ENCODE measurements at places on chromosomes 3 and 15.

DNA sequence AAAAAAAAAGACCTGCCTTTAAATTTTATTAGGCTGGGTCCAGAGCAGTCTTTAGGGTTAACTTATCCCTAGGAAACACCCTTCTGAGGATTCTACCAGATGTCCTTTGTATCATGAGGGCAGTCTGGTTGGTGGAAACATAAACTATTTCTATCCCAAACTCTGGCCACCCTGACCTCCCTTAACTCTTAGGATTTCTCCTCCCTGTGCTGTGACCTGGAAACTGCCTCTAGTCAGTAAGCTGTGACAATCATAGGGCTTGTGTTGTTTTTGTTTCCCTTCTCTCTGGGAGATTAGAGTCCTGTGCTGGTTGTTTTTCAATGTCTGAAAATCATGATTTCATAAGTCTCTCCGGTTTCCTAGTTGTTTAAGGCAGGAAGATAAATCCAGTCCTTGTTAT, 78.1 kb downstream of the TNFAIP8L3 start:
- no peak for DNase-seq

- peak; percentile 66 for DNase-seq
Observed at GRCh38 chr15:42035435-42035761, 14.6 kb upstream of the PLA2G4E start.

DNA sequence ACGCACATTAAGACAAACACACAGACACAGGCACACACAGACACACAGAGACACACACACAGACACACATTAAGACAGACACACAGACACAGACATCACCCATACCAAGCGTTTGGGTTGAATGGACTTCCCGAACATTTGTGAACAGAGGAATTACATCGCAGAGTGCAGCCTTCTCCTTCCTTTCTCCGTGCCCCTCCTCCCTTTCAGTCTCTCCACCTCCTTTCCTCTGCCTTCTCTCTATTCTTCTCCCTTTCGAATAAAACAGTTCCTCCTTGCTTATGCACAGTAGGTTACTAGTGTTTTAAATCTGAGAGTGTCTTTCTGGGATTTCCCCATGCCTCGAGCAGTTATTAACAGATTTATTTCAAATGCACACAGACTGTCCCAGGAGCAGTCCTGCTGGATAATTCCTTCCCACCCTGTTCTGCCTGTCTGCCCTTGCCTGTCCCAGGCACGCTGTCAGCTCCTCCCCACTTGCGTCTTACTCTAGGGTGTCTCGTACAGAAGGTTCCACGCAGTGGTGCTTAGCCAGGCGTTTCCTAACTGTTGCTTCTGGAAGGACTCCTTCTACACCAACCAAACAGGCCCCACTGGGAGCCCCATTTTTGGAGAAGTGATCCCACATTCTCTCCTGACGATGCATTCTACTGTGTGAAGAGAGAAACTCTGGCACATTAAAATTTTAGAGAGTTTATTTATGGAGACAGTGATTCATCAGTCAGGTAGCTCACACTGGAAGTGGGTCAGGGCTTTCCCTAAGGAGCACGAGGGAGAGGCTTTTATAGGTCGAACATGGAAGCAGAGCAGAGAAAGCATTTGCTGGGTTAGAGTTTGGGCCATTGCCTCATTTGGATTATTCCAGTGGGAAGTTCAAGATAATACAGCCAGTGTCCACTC, 163.8 kb downstream of the SV2B start:
- DNase-seq, result no peak

DNA sequence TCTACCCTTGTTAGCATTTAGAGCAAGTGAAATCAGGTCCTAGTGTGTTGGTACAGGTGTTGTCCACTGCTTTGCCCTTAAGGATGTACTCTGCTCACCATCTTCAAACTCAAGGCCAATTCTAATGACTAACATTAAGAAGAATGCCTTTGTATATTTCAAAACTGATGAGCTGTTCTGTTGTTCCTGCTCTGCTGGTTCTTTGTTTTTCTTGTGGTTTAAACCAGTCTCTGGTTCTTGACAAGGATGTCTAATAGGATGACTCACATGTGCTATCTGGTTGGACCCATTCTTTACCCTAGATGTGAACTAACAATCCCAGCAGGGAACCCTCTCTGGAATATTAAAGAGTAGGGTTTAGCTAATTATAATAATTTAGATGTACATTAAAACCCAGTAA, 17.3 kb downstream of the ABHD5 start:
- DNase-seq, result no peak

DNA sequence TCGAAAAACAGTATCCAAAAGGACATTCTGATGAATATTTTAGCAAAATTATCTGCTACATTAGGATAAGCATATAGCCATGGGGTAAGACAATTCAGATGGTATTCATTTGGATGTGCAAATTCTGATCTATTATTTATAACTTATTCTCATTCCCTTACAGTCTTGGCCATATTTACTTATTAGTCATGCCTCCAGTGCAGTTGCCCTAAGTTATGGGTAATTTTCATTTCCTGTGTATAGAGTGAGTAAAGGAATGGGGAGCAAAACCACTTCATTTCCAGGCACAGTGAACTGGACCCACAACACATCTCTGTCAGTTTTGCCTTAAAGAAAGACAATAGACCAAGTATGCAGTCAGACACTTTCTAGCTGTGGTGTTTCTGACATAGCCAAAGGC, 134.3 kb downstream of the POLQ start:
- no peak for DNase-seq

DNA sequence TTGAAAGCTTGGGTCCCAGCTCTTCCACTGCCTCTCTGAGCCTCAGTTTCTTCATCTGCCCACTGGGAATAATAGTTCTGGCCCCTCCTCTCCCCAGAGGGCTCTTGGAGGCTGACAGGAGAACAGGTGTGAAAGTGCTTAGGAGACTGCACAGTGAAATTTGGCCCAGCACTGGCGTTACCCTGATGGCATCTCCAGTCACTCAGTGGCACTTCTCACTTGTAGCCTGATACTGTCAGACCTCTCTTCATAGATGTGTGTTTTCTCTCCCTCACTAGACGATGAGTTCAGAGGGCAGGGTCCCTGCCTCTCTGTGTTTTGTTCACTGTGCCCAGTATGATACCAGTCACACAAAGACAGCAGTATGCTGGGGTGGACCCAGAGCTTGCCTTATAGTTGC, 22.2 kb upstream of the IGDCC3 start:
- DNase-seq, result no peak

GRCh38 chr3:101938262-101938847, 89.0 kb downstream of the NFKBIZ start:
- no peak for DNase-seq

DNA sequence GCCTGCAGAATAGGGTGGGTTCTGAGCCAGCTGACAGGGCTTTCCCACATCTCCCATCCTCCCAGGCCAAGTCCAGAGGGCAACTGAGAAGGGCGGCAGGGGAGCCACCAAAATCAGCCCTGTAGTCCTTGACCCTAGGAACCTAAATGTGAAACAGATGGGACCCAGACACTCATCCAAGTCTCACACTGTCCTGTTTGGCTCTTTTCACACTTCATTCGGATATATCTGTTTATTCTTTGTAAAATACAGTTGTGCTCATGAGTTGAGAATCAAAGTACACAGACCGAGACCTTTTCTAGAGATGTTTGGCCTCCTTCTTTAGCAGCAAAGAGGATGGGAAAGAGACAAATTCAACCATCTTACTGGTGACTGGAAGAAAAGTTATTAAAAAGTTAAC, 348.4 kb downstream of the MECOM start:
- no peak for DNase-seq

- no peak for DNase-seq
Observed at GRCh38 chr3:45783667-45784066, 12.7 kb downstream of the SLC6A20 start.

DNA sequence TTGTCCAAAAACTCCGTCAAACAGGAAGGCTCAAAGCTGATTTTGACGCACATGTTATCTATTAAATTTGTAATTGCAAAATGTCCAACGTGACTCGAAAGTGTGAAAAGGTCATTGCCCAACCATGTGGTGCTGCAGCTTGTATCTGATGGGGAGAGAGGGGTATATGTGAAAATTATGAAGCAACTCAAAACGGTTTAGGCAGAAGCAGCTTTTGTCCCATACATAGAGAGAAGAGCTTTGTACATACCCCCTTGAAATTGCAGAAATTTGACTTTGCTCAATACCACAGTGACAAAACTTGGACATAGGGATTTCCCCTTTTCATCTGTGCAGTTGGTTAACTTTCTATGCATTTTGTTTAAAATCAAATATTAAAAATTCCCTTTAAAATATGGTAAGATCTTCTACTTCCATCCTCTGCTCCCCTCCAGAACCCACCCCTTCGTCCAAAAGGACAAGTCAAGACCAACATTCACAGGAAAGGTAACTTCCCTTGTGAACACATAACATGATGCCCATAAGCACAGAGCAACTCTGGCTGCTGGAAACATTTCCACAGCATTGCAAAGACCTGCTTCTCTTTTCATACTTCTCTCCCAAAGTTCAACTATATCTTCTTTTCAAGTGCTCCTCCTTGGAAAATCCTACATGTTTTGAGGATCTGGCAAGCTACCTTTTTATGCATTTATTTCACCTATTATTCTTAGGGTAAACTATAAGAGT, 253.7 kb upstream of the THBS1 start:
- no peak for DNase-seq

DNA sequence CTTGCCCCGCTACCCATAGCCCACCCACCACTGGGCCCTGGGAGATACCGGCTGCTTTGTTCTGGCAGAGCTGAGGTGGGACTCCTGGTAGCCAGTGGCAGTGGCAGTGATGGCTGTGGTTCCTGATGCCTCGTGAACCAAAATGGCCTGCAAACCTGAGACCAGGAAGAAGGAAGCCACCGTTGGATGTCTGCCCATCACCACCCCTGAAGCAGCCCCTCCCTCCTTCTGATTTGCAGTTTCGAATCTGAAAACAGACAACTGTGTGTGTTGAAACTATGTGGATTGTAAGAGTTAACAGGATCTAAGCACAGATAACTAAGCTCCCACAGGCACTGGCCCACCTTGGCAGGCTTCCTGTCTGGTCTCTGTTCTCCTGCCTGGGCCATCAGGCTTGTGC, 66.6 kb downstream of the NUP210 start:
- DNase-seq, result no peak

- no peak for DNase-seq
Observed at GRCh38 chr3:115325539-115325938, 178.5 kb upstream of the ZBTB20 start.

DNA sequence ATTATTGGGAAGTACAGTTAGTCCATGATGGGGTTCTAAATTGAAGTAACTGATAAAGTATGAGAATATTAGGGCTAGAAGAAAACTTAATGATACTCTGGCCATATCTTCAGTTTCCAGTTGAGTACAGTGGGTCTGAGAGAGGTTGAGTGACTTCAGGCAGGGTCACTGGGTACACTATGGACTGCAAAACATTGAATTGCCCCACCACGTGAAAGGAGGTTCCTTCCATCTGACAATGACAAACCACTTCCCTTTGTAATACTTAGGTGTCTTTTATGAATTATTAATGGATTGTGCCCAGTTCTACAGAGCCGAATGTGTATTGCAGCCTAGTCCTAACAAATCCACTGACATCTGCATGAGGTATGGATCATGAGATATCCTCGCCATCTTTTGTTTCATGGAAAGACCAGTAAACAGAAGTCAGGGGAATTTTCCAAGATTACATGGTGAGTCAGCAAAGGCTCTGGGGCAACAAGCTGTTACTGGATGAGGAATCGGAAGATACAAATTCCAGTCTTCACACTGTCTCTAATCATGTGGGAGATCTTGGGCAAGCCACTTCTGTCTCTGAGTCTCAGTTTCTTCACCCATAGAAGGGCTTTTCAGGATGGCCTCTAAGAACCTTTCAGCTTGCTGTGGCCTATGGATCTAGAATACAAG, 66.5 kb upstream of the BCL6 start:
- DNase-seq, result no peak

DNA sequence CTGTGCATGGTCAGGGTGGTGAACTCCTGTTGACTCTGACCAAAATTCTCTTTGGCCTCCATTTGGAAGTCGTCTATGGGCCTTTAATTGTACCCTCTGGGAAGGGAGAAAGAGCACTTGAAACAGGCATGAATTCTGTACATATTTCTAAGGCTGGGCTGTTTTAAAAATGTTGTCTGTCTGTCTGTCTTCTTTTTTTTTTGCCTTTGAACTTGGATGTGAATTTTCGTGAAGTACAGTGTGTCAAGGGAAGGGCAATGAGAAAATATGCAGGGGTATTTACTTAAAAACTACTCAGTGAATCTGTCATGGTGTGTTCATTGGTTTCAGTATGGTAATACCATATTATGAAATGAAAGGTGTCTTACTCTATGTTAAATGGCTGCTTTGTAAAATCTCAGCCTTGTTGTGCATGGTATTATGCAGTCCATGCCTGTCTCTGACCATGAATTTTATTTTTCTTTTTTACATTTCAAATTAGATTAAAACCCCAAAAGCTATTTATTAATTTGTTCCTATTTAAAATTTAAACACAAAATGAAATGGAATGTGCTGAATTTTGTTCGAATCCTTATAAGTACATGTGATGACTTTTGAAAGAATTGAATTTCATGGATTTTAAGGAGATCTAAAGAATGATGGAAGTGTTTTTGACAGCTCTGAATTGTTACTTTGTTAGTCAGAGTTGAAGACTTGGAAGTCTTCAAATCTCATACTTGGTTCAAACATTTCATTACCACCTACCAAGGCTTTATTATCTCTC, 51.1 kb downstream of the RARB start:
- no peak for DNase-seq

- no peak for DNase-seq
Observed at GRCh38 chr3:136712941-136713340, 39.2 kb downstream of the STAG1 start.

DNA sequence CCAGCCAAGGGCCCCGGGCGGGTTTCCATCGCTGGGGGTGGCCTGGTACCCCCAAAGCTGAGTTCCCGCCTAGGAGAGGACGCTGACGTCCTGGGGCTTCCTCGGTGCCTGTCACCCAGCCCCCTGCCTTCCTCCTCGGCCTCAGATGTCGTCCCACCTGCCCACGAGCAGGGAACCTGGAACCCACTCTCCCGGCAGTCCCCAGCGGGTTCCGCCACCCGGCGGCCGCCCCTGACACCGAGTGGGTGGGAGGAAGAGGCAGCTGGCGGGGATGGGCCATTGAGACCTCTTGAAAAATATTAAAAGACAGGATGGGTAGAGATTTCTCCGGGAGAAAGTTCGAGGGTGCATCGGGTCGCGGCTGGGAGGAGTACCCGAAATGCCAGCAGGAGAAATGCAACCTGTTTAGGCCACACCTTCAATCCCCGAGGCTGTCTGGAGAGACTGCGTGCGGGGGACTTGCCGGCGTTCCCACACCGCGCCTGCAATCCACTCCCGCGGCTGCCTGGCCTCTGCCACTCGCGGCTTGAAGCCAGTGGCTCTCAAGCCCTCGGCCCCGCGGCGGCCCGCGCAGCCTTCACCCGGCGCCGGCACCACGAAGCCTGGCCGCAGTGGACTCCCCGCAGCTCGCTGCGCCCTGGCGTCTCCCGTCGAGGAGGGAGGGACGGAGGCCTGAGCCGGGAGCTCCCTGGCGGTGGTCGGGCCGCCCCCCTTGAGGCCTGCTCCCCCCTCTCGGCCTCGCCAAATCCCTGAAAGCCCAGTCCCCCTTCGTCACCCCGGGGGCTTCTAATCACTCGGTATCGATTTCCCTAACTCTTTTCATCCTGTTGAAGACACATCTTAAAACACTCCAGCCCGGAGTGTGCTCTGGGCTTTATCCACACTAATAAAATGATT, 8.6 kb upstream of the NR2F2 start:
- DNase-seq, result peak; percentile 1

Data from NCI-H526 treated with DMSO at 0.1 percent for 48 hours (cell line).